ENCODE measurements at places on chromosomes 7 and 10. TPM values are rescaled to one million over a fixed set of nuclear protein-coding genes. Genes with fewer than 3 reads are reported as not detected.

DNA sequence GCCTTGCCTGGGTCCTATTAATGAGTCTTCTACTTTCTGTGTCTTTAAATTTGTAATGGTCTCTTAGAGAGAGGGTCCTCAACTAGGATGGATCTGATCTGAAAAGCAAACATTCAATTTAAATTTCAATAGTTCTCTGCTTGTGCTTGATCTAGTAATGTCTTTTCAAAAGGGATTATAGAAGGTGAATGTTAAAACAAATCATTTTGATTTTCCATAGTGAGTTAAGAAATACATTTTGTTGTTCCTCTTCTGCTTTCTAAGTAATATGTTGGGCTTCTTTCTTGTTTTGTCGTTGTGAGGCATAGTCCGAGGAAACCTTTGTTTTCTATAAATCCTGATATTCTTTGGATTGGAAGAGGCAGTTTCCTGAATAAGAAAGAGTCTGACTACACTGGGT, 18.8 kb downstream of the NRF1 start:
- ATAC-seq: no peak

- peak; percentile 63 for ATAC-seq
Observed at GRCh38 chr10:48655411-48656240, 29.0 kb upstream of the WDFY4 start.

- peak; percentile 93 for ATAC-seq
Observed at GRCh38 chr7:116780966-116781365, 81.4 kb upstream of the CAPZA2 start.

DNA sequence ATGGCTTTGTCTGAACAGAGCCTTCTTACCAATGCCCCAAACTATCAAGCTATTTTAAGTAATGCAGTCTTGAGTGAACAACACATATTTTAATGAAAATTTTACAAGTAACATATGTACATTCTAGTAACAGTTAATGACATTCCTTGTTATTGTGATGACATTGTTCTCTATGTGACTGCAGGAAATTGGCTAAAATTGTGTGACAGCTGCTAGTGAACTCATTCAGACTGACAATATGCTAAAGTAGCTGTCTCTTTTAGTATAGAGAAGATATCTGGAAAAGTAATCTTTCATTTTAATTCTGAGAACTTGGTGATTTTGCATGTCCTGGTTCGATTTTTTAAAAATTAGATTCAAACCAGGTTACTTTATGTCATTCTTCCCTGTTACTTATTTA, 259.8 kb upstream of the MAGI2 start:
- ATAC-seq: no peak

DNA sequence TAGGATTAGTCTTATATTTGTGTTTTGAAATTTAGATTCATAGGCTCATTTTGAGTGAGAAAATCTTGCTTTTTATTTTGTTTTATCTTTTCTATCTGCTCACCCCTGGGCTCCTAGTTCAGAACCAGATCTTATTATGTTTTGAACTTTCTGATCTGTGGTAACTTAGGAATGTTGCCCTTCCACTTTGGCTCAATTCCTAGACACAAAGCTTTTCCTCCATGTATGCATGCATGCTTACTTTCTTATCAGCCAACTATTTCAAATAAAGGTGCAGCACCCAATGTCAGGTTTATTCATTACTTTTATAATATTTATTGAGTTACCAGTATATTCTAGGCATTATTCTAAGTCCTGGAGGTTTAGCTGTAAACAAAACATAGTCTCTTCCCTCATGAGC, 374.8 kb upstream of the KIAA1217 start:
- ATAC-seq: no peak

DNA sequence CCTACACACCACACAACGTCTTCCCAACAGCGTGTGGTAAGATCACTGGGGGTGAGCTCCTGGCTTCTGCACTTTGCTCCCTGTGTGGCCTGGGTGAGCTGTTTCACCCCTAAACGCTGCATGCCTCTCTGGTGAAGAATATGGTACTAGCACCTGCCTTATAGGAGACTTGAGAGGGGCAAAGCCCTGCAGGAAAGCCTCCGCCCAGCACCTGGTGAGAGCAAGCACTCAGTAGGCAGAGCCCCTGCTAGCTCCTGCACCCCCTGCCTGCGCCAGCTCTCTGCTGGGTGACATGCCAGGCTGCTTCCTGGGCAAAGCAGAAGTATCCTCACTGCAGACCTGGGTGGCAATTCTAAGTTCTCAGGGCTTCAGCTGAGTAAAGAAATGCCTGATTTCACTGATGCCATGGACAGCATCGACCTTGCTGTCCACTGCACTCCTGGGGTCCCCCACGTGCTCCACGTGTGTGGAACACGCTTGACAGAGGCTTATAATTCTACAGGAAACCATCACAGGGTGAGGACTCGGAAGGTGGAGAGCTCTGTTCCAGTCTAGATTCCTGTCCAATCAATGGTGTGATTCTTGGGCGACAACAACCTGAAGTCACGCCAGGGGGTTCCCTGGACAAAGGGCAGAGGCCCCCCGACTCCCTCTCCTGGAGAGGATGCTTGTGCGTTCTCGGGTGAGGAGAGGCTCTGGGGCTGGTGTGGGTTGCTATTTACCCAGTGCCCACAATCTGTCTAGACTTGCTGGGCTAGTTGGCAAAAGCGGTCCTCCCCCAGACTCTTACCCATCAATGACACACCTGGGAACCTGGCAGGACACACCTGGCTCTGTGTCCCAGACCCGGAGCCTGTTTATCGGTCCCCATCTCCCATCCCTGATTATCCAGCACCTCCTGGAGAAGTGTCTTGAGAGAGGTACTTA, 5.0 kb upstream of the CALML5 start:
- ATAC-seq: peak; percentile 3

GRCh38 chr7:28054531-28055160, 125.9 kb downstream of the JAZF1 start:
- ATAC-seq: no peak

DNA sequence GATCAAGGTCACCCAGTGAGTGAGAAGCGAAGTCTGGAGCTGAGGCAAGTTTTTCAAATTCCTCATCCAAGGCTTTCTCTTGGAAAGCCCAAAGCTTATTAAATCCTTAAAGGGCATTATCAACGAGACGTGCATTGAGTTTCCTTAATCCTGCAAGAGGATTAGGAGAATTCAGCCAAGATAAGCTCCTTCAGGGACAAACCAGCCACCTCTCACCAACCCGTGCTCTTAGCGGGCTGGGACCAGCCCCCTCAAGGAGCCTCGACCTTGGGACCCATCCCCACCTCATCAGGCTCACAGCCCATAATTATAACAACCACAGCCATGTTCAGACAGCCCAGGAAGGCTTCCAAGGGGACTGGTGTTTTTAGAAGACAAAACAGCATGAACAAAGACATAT, 12.0 kb upstream of the SLC29A4 start:
- ATAC-seq: no peak

- ATAC-seq: no peak
Observed at GRCh38 chr10:86295791-86296190, 70.8 kb downstream of the GRID1 start.

DNA sequence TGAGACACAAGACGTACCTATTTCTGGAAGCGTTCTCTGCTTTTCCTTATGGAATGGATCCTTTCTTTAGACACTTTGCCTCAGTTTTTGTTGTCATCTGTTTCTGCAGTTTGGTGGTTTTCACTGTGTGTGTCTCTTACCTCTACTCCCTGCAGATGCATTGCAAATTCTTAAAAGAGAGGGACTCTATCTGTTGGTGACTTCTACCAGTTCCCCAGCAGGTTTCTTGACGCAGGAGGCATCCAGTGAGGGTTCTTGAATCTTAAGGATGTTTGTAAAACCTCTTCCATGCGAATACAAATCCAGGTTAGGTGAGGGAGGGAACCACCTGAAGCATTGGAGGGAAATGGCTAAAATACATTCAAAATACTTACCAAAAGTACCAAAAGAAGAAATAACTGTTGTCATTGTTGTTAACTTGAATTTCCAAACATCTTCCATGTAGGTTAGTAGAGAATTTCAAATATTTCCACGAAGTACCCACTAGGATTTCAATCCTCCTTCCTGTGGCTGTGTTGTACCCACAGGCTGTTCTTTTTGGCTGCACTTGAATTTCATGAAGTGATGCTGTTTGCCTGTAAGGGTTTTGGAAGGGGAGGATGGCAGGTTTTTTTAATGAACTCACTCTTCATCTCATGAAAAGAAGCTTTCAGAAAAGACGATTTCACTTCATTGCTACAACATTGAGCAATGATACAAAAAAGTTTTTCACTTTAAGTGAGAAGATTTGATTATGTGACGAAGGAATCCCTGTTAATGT, 32.2 kb downstream of the PLXDC2 start:
- no peak for ATAC-seq

- ATAC-seq: no peak
Observed at GRCh38 chr10:70280099-70280498, 3.7 kb downstream of the NPFFR1 start.

DNA sequence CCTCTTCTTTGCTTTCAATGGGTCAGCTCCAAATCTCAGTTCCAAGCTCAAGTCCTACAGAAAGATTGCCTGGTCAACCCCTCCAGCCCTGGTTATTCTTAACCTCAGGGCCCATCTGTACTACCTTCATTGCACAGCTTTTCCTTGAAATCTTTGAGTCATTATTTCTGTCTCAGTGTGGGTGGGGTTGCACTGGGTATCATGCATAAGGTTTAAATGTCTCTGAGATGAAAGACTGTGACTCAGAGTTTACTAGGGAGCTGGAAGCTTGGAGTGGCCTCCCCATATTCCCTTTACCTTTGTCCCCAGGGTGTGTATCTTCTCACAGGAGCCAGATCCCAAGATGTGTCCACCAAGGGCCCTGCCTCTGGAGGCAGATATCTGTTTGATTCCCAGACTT, 3.3 kb upstream of the OR6V1 start:
- ATAC-seq: no peak

DNA sequence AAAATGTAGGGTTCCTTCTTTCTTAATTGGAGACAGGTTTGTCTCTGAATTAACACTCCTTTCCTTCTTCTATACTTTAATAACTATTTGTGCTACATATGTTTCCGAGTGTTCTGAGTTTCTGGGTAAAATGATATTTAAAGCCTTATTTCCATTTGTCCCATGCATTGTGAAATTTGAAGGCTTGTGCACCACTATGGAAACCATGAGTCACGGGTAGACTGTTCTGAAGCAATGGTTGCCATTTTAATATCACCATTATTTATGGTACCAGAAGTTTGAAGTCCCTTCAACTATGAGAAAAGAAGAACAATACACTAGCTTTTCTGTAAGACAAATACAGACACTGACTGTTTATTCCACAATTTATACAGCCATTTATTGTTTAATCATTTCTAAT, 44.7 kb upstream of the ZEB1 start:
- no peak for ATAC-seq

DNA sequence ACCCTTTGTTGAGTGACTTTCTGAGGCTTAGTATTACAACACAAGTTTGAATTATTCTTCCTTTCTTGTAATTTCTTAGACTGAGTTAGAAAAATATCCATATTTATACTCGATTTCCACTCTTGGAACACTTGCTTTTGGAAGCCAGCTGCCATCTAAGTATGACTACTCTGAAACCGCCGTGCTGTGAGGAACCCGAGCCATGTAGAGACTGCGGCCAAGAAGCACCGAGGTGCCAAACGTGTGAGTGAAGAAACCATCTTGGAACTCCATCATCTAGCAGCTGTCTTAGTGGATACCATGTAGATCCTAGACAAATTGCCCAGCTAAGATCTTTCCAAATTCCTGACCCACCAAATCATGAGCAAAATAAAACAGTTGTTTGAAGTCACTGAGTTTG, 49.7 kb upstream of the PRKAR2B start:
- no peak for ATAC-seq

- ATAC-seq: no peak
Observed at GRCh38 chr10:117477211-117477947, 65.2 kb upstream of the EMX2 start.

DNA sequence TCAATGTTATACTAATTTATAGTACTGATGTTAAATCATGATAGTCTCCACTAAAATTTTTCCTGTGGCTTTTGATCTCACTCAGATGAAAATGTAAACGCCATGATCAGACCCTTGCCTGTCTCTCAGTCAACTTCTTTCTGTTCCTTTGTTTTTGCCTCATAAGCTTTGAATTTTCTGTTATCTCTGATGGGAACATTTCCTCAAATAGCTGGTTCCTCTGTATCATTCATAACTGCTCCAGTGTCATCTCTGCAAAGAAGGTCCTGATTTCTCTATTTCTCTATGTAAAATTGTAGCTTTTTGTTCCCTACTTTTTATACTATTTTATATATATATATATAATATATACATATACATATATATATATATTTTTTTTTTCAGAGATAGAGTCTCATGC, 67.5 kb downstream of the GPR141 start:
- ATAC-seq: no peak

- no peak for ATAC-seq
Observed at GRCh38 chr7:70092314-70093204, 494.3 kb downstream of the AUTS2 start.

DNA sequence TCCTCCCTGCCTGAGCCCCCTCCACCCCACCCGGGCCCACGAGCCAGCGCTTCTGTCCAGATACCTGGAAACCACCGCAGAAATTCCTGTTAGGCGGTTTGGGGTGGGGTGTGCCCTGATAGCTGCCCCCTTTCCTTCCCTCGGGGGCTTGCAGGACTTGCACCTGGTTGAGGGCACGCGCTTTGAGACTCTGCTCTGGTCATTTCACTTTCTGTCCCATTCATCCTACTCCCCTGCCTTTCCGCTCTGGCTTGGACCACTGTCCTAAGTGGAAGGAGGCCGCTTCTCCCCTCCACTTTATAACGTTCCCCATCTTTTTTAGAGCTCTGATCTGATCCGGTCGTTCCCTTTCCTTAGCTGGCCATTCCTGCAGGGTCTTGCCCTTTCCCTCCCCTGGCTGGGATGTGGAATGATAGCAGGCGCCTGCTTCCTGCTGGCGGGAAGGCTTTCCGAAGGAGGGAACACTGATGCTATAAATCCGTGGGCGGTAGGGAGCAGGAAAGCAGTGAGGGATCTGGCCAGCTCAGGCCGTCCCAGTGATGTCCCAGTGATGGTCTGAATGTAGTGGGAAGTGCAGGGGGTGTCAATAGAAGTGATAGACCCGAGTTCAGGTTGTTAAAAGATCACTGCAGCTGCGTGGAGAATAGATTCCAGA, 852 bp upstream of the PRKAR1B start:
- no peak for ATAC-seq

DNA sequence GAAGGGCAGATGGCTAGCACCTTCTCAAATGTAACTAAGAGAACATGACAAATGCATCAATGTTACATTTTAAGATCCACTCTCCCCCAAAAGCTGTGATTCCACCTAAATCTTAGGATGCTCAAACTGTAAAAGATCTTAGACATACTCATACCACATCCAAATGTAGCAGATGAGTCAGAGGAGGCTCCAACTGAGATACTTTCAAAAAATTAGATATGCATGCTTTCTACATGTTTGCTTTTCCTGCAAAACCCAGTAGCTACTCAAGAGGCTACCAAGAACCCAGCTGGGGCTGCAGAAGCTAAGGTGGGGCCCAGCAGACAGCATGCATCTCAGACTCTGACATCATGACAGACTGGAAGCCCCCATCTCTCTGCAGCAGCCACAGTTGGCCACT, 31.4 kb upstream of the FRMD4A start:
- no peak for ATAC-seq

- no peak for ATAC-seq
Observed at GRCh38 chr7:116087984-116088383, 57.4 kb upstream of the TFEC start.

The OR6V1 gene
- total RNA-seq: not detected

The AGR2 gene
- 7.5 TPM for total RNA-seq

The ZNF398 gene
- 9.3 TPM for total RNA-seq

The ZKSCAN1 gene
- 62.4 TPM for total RNA-seq

The BHLHA15 gene
- total RNA-seq: 0.76 TPM

The GUSB gene
- total RNA-seq: 27.8 TPM

The DMBT1 gene
- total RNA-seq: 1.6 TPM

The LRRC27 gene
- 3.9 TPM for total RNA-seq

Measured in esophagus mucosa (tissue), 1 donor.